ENCODE measurements at places on chromosomes 6 and 20.

DNA sequence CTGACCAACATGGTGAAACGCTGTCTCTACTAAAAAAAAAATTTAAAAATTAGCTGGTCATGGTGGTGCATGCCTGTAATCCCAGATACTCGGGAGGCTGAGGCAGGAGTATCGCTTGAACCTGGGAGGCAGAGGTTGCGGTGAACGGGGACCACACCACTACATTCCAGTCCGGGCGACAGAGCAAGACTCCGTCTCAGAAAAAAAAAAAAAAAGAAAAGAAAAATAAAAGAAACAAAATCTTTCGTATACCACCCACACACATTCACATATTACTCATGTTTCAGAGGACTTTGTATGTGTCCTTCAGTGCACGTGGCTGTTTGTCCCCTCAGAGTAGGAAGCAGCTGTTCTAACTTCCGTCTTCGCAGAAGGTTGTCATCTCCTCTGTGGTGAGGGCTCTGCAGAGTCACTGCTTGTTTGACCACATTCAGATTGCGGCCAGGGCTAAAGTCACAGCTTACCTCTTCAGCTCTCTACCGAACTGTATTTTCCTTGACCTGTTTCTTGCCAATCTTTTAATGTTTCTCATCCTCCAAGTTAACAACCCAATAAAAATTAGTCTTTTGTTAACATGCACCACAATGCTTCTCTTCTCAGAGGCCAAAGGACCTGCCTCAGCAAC, 36.6 kb upstream of the HIVEP1 start:
- DNase-seq: no peak

DNA sequence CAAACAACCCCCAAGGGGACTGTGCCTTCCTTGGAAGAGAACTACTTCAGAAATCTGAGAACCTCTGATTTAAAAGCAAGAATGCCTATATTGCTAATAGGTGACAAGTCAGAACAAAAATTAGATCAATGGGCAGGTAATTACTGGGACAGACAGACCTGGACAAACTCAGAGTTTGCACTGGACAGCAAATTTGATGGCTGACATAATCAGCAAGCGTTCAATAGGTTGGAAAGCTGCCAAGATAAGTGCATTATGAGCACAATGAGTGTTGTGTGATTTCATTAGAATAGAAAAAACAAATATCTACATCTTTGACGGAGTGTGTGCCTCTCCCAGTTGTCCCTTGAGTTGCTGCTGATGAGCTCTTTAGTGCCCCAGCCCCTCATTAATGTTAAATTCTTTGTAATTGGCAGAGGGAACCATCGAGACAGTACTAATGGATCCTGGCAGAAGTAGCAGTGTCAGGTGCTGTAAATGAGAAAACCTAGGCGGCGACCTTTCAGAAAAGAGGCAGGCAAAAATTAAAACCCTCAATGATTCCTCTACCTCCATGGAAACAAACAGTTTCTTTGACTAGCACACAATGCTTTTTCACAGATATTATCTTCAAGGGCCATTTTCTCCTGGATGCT, 116.5 kb upstream of the COL21A1 start:
- no peak for DNase-seq

DNA sequence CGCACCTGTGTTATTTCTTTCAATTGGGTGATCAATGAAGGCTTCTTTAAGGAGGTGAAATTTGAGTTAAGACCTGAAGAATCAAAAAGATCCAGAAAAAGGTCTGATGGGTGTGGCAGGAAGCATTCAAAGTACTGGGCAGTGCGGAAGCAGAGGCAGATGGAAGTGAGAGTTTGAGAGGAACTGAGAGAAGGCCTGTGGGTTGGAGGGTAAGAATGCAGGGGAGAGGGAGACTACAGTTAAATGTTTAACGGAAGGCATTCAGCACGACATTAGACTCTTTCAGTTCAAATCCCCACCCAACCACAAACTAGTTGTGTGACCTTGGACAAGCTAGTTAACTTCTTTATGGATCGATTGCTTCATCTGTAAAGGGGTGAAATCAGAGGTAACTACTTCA, 50.5 kb upstream of the GCM1 start:
- DNase-seq: no peak

GRCh38 chr6:74284284-74284683, 588.3 kb downstream of the CD109 start:
- DNase-seq: no peak

GRCh38 chr20:35252037-35252461, 25.6 kb downstream of the MMP24 start:
- DNase-seq: no peak
